Retinal pigment epithelial cell (primary cell): ENCODE measurements at places on chromosomes 7 and 10.

- DNase-seq: no peak
Observed at GRCh38 chr10:8416760-8417159, 362.3 kb downstream of the GATA3 start.

- no peak for DNase-seq
Observed at GRCh38 chr10:132229834-132230556, 43.2 kb downstream of the DPYSL4 start.

GRCh38 chr7:80632139-80632538 is 6.3 kb upstream of the CD36 start:
- DNase-seq: no peak

- no peak for DNase-seq
Observed at GRCh38 chr10:24269476-24269875, 60.5 kb downstream of the KIAA1217 start.

- no peak for DNase-seq
Observed at GRCh38 chr7:34219153-34219718, 313.9 kb downstream of the BMPER start.

GRCh38 chr10:112775381-112775780 is 174.7 kb upstream of the TCF7L2 start:
- DNase-seq: peak; percentile 67

DNA sequence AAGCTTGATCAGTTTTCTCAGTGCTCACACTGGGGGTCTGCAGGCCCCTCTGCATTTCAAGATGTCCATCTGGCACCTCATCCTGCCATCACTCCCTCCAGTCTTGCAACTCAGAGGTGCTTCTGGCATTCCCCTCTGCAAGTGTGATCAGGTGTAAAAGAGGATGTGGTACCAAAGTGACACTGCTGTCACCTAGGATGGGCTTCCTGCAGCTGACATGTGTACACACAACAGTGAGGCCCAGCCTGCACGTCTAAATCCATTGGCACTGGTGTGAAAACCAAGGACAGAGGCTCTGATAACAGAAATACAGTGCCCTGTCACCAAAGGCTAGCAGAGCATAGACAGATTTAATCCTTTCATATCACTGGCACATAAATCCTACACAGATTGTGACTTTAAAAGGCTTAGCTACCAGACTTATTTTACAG is 162.5 kb upstream of the CELF2 start:
- DNase-seq: no peak

DNA sequence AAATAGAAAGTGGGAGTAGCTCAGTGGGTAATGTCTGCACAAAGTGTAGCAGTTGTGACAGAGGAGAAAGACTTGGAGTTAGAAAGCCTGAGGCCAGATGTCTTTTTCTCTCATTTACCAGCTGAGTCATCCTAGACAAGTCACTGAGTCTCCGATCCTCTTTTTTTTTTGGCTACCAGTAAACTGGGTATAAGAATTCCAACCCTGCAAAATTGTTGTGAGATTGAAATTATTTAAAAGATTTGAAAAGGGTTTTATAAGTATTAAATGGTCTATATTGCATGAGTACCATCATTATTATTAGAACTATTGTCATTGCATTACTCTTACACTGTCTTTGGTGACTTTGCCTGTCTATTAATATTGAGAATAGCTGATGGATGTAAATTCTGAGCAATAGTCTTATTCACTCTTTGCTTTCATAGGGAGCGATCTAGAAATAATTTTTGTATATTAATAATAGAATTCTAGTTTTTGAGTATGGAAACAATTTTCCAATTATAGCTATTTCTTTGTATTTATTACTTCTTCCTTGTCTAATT is 74.0 kb downstream of the ARID5B start:
- no peak for DNase-seq

- no peak for DNase-seq
Observed at GRCh38 chr10:86345296-86345858, 21.2 kb downstream of the GRID1 start.

- DNase-seq: no peak
Observed at GRCh38 chr10:95530029-95530428, 31.1 kb downstream of the SORBS1 start.

DNA sequence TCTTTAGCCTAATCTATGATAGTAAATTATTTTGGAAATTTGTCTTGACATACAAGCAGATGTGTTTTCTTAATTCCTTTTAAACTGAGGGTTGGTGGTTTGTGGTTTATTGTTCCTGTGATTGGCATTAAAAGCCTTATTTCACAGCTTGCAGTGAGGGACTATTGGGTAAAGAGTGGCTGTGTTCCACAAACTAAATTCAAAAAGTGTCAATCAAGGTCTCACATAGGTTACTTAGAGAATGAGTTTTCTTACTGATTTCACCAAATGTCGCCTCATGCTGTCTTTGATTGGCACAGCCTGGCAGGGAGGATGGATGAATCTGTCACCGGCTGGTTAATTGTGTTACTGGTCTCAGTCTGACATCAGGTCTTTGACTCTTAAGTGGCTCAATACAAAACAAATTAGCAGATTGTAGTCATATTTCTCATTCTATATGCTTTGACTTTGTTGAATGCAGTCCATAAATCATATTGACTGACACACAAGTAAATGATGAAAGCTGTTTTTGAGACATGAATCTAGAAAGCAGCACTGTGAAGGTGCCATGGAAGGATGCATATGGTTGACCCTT is 66.8 kb upstream of the CYP26C1 start:
- DNase-seq: no peak

DNA sequence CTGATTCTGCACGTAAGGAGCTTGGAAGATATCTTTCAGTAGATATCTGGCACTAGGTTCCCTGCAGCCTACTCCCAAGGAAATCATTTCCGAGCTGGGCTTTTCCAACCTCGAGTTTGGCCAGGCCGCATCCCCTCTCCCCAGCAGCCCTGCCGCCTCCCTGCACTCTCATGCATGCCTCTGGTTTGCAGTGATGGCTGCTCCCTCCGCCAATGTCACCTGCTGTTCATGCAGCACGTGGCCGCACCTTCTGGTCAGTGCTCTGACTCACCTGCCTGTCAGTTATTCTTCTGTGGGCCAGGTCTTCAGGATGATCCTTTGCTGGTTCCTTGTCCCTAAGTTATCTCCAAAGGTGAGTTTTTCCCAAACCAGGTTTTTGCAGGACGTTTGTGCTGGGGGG is 50.6 kb upstream of the RASGEF1A start:
- no peak for DNase-seq

DNA sequence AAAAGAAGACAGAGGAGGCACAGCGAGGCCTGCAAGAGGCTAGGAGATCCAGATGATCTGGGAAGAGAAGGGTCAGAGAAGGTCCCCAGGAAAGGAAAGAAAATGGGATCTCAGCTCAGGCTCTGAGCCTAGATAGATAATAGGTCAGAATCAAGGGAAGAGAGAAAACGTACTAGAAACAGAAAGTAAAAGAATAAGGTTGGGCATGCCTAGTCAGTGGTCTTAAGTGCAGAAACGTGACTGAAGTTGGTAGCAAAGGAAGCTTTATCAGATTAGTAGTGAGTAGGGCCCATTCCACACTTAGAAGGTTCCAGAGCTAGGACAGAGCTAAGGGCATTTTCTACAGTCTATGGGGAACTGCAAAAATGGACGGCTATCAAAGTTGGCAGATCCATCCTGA is 84.8 kb upstream of the ASAH2 start:
- DNase-seq: no peak

GRCh38 chr10:60643874-60644273 is 134.4 kb upstream of the CDK1 start:
- no peak for DNase-seq

- DNase-seq: no peak
Observed at GRCh38 chr10:129877773-129878371, 86.2 kb downstream of the EBF3 start.

- DNase-seq: no peak
Observed at GRCh38 chr10:123771877-123772644, 105.9 kb downstream of the GPR26 start.

GRCh38 chr10:69807696-69808095 is 6.0 kb downstream of the COL13A1 start:
- DNase-seq: no peak

DNA sequence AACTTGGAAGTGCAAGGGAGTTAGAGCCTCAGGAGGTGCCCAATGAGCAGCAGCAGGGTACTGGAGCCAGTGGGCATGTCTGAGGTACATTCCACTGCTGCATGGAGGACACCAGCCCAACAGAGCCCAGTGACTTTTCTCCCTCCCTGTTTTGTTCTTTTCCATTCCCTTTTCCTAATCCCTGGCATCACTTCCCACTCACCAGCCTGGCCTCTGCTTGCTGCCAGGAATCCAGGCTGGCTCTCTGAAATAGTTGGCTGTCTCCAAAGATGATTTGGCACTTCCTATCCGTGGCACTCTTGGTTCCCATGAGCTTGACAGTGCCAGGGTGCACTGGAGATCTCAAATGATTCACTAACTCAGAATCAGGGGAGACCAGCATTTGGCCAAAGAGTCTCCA is 97.7 kb upstream of the ZPBP start:
- DNase-seq: no peak

GRCh38 chr7:52669031-52669430 is 366.4 kb upstream of the POM121L12 start:
- DNase-seq: no peak

DNA sequence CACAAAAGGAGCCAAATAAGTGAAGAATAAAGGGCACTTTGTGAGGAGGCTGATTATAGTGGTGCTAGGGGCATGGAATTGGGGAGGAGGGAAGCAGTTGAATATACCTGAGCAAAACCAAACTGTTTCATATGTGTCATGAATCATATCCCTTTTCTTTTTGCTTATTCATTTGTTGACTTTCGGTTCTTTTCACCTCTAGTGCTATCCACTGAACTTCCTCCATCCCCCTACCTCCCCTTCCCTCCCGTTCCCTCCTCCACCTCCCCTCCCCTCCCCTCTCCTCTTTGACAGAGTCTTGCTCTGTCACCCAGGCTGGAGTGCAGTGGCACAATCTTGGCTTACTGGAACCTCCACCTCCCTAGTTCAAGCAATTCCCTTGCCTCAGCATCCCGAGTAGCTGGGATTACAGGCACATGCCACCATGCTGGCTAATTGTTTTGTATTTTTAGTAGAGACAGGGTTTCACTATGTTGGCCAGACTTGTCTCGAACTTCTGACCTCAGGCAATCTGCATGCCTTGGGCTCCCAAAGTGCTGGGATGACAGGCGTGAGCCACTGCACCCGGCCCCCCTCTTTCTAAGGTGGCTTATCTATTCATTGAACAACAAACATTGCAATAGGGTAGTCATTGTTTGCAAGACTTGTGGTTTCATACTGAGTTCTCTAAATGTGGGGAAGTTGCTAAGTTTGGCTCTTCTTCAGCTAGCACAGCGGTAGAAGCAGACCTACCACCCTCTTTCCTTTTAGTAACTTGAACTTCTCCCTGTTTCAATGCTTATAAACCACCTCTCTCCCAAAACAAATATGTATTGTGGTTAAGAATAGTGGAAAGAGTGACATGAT is 150.4 kb upstream of the PRPS1L1 start:
- no peak for DNase-seq

DNA sequence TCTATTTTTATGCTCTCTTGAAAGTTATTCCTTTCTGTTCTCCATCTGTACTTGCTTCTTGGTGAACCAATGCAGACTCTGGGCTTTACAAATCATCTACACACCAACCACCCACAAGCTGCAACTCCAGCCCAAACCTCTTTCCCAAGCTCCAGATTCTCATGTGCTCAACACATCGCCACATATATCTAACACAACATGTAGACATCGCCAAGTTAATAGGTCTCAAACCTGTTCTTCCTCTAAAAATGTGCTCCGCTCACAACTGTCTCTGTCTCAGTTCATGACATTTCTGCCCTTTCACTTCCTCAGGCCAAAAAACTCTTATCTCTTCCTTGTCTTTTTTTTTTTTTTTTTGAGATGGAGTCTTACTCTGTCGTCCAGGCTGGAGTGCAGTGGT is 95.7 kb upstream of the EEPD1 start:
- DNase-seq: no peak

GRCh38 chr7:135147341-135147898 is 452 bp upstream of the TMEM140 start:
- no peak for DNase-seq

DNA sequence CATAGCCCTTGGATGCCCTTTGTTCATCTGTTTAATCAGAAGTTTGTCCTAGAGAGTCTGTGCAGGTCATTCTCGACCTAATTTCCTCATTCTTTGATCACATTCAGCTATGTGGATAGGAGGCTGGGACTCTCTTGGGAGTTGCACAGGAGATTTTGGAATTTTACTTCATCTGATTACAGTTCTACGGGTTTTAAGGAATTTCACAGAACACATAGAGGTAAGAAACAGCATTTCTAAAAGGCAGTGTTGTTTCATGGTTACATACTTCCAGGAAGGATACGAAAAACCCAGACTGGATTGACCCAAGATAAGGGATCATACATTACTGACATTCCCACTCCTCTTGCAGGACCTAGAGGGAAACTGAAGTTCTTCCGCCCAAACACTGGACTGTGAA is 45.9 kb downstream of the GATA3 start:
- DNase-seq: no peak

GRCh38 chr10:132329565-132330485 is 2.2 kb upstream of the LRRC27 start:
- no peak for DNase-seq

DNA sequence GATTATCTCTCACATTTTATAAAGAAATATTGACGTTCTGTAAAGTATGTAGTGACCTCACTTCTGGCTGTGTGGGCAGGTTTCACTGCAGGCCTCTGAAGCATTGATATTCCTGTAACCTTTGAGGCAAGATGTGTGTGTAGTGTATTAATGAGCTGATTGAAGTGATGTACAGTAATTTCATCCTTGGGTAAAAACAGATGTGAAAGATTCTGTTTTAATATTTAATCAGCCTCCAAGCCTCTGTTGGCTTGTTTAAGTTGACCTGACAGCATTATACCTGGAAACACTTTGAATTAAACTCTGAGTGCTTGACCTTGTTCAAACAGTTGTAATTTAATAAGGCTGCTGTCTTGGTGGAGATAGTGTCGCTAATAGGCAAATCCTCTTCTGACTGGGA is 74.9 kb downstream of the KAT6B start:
- no peak for DNase-seq

DNA sequence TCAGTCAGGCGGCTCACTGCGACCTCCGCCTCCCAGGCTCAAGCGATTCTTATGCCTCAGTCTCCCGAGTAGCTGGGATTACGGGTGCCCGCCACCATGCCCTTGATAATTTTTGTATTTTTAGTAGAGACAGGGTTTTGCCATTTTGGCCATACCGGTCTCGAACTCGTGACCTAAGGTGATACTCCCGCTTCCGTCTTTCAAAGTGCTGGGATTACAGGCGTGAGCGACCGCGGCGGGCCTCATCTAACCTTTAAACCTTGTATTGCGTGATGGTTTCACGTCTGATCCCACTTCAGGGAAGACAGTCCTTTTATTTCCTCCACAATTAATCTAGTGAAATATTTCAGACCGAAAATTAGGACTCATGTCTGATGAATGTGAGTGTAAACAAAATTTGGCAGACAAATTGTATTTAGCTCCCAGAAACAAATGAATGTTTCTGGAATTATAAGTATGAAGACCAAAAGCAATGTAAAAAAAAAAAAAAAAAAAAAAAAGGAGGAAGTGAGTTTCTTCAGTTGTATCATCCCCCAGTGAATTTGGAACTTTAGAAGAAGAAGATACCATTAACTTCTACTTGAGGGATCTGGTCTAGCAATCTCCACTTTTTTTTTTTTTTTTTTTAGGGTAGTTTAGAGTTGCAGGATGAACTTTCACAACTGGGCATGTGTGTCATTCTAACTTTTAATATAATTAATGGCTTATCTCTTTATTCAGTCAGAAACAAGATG is 1.6 kb downstream of the NUP42 start:
- DNase-seq: no peak

- DNase-seq: no peak
Observed at GRCh38 chr7:125516194-125516593, 586.6 kb upstream of the POT1 start.
